ENCODE measurements at places on chromosomes 6 and 20.

- DNase-seq, result no peak
Measured at GRCh38 chr6:18327626-18328025, 59.5 kb upstream of the RNF144B start.

DNA sequence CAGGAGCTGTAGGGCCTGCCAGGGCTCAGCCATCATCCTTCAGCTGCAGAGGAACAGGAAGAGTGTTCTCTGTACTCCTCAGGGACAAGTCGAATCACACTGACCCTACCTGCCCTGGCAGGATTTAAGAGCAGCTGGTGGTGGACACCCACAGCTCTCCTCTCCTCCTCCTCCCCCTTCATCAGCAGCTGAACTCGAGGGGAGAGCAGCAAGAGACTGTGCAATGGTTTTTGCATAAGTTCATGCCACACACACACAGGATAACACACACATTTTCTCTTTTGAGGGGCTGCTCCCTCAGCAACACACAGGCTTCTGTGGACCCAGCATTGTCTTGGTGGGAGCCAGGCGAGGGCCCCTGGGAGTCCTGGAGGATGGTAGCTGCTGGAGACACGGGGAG lies at the start of gene CST11:
Gene CST11, minus strand, starts transcription at position 101 of the 400 bp plus-strand sequence. Its CDS starts 65 bp downstream, at position 36.
- no peak for DNase-seq

DNA sequence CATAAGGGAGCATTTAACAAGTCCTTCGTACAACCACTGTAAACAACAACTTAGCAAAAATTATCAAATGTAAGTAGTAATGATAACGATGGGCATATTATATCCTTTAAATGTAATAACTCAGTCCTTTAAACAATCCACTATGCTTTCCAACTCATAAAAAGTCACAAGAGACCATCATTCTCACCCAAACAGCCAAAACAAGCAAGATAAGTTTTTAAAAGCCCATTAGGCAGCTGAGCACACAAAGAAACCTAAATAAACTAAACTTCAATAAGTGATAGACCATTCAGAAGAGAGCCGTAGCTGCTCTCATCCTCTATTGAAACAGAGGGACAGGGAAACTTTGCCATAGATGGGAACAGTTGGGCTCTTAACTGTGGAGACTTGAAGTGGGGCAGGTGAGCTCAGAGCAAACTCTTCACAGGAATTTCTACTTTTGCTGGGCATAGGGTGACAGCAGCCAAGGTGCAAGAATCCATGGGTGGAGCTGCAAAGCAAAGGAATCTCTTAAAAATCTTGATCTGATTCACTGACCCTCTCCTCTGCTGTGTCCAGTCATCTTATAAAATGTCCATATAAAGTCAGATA lies 22.5 kb downstream of the RAB22A start:
- DNase-seq, result no peak

- DNase-seq, result peak; percentile 65
Measured at GRCh38 chr6:112281821-112282615, 27.7 kb upstream of the LAMA4 start.

DNA sequence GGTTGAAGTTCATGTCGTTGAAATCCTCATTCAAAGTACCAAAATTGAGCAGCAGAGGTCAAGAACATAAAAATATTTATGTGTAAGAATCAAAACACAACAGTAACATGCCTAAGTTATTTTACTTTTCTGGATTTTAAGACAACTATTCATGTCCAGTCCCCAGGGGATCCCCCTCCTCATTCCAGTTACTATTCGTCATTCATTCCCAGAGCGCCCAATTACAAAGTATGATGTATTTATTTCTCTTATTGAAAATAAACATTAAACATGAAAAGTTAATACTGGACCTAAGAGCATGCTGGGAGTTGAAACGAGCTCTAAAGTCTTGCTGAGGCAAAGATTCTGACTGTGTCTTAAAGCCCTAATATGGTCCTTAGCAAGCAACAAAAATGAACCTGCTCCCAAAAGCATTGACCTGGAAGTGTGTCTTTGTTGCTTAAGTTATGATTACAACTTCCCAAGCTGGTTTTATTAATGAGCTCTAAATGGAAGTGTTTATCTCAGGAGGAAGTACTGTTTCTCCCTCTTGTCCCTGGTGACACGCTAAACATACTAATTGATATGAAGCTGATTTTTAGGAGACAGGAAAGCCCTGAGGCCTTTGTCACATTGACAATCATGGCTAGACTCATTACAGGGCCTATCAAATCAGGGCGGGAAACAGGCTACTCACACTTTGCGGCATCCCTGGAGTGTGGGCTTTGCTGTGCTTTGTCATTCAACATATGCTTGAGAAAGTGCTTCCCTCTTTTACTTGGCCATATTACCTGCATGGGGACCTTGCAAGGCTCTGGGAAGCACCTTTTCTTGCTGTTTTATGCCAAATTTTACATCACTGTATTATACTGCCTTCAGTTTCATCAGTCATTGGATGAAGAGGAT lies 192.2 kb upstream of the DTNBP1 start:
- no peak for DNase-seq

GRCh38 chr6:117870486-117871242 lies 36.4 kb upstream of the SLC35F1 start:
- no peak for DNase-seq

- no peak for DNase-seq
Measured at GRCh38 chr6:101281266-101281665, 112.2 kb upstream of the GRIK2 start.

- peak; percentile 60 for DNase-seq
Measured at GRCh38 chr6:7106752-7107577, 796 bp upstream of the RREB1 start.

DNA sequence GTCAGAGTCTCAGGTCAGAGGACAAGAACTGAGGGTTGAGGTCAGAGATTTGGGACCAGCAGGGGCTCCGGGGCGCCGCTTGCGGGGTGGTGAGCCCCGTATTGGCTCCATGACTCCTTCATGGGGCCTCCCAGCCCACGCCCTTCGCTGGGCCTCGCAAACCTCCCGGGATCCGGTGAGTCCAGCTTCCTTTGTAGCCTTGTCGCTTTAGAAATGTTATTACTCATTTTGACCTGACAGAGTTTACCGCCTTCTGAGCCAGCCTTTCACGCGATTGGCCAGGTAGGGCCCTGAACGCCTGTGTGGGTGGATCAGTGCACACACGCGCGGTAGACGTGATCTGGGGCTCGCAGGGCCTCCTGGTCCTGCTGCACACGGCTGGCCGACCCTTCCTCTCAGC lies 181.1 kb downstream of the ERMARD start:
- no peak for DNase-seq

DNA sequence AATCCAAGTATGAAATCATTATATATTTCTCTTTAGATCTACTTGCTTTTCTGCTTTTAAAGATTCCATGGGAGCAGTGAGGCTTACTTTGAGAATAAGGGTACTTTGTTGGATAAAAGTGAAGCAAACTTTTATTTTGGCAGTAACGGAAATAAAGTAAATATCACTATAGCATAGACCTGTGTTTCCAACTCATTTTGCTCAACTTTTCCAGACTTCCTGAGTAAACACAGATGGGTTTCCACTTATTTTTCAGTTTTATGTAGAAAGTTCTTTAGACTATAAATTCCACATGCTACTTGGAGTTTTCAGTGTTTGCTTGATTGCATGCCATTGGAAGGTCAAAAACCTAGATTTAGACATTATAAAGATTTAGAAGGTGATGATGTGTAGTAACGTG lies 6.2 kb downstream of the STX16 start:
- DNase-seq, result no peak

DNA sequence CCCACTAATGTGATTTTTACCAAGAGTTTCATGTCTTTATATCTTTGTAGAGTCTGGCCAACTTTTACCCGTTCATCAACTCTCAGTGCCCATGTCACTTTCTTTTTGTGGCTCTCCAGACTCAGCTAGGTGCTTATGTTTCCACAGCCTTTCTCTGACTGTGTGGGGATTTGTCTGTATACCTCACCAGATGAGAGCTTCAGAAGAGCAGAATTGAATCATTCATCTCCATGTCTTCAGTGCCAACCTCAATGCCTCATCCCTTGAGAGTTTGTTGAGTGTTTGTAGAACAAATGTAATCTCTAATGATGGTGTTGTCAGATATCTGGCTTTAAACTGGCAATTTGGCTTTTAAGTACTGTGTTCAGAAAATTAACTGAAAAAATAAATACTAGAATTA lies 16.8 kb upstream of the CCN2 start:
- DNase-seq, result no peak

- DNase-seq, result peak; percentile 48
Measured at GRCh38 chr6:141956046-141956761, 176.5 kb upstream of the GJE1 start.

- DNase-seq, result no peak
Measured at GRCh38 chr6:144279484-144280150, 5.5 kb upstream of the UTRN start.

DNA sequence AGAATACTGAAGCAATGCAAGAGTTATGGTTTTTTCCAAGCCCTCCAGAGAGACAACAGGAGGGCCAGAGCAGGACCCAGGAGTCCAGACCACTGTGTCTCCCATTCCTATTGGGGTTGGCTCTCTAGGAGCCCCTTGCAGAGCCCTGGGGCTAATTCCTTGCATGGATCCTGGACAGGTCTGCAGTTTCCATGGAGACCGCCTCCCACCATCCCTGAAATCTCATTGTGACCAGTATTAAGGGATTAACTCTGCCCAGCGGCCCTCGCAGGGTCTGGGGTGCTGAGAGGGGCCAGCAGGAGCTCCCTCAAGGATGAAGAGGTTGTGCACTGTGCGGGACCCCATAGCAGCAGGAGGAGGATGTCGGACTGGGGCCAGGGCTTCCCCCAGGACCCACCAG lies 34.8 kb downstream of the HNF4A start:
- DNase-seq, result no peak

- no peak for DNase-seq
Measured at GRCh38 chr6:11656491-11656890, 118.9 kb downstream of the TMEM170B start.

DNA sequence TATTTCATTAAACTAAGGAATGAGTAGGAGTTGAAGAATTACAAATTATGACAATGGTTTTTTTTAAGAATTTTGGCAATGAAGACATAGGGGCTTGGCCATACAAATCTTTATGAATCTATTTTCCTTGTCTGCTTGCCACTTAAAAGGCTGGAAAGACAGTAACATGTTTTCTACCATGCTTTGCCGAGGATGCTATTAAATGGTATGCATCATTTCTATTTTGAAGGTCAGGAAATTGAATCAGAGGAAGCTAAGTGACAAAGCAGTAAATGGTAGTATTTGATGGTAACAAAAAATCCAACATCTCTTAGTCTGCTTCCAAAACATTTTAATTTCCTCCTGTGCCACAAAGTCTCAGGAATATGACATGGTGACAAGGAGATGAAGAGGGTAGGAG lies 287.2 kb downstream of the RFPL4B start:
- no peak for DNase-seq

DNA sequence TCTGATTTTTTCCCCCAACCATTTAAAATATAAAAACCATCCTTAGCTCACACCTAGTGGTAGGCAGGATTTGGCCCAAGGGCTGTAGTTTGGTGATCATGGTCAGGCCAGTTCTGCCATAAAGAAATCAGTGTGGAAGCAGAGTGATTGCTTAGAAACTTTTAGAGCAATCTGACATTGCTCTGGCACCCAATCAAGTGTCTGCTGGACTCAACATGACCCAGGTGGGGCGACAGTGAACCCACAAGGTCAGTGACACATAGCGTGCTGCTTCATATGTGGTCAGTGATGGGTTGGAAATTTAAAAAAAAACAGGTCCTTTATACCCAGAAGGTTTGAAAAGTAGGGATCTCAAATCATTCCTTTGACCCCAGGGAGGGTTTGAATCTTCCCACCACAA lies 107.9 kb downstream of the BANF2 start:
- no peak for DNase-seq

- no peak for DNase-seq
Measured at GRCh38 chr6:8435845-8436168, 462 bp upstream of the SLC35B3 start.

DNA sequence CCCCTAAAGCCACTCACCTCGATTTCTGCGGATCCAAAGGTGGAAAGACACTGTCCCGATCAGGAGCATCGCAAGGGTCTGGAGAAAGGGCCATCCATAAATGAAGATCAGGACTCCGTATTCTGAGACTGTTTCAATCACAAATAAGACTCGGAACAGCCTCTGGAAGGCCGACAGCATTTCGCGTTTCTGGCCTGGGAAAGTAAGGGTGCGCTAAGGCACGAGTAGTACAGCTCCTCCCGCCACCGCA lies 44.6 kb downstream of the DPPA5 start:
- no peak for DNase-seq

GRCh38 chr6:62146954-62147853 lies 138.8 kb downstream of the KHDRBS2 start:
- no peak for DNase-seq

DNA sequence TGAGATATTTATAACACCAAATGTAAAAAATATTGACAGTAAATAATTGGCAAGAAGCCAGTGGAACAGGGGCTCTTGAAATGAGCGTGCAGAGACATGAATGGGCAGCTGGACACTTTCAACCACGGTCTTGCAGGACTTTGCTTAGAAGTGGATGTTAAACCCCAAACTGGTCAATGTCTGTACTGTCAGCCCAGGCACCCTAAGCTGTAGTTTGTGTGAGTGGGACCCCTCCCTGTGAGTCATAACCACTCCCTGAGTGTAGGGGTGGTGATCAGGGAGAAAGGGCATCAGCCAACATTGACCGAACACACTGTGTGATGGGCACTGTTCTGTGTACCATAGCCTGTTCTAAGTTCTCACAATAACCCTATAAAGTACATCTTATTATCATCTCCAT lies 108.6 kb downstream of the FIG4 start:
- no peak for DNase-seq

GRCh38 chr6:43644940-43645612 lies at the start of gene RSPH9:
Gene RSPH9, plus strand, starts transcription at chr6:43645036. Its CDS starts 63 bp downstream, at chr6:43645099.
- DNase-seq, result peak; percentile 82

GRCh38 chr6:130098317-130098716 lies 79.9 kb downstream of the L3MBTL3 start:
- DNase-seq, result no peak

GRCh38 chr6:141510803-141511202 lies 621.9 kb upstream of the GJE1 start:
- DNase-seq, result no peak

DNA sequence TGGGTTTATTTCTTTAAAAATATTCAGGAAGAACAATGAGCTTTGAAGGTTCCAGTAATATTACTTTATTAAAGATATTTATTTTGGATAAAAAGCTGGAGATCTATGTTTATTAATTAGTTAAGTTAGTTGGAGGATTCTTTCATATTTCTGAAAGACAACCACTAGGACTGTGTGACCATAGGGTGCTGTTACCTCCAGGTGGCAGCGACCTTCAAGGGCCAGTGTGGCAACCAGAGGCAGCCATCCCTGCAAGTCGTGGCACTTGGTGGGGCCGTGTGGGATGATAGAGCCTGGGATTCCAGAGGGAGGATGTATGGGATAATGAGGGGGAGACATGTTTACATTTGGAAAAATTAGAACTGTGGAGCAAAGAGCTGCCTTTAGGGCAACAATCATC lies 95.5 kb upstream of the SCP2D1 start:
- no peak for DNase-seq

GRCh38 chr20:44909872-44910689 lies at the start of gene PABPC1L:
Gene PABPC1L, plus strand, starts transcription at chr20:44910060. Its CDS starts 84 bp downstream, at chr20:44910144.
- DNase-seq, result peak; percentile 51

All from uterus (tissue), 4 donors.